Stimulated activated CD8-positive, alpha-beta memory T cell treated with anti-CD3 and anti-CD28 coated beads, Interleukin-7, amount 100 ng/mL, for 48 hours (primary cell): ENCODE measurements at places on chromosomes 5 and 9.

GRCh38 chr9:2134391-2134790 is 119.2 kb downstream of the SMARCA2 start:
- DNase-seq, result no peak

DNA sequence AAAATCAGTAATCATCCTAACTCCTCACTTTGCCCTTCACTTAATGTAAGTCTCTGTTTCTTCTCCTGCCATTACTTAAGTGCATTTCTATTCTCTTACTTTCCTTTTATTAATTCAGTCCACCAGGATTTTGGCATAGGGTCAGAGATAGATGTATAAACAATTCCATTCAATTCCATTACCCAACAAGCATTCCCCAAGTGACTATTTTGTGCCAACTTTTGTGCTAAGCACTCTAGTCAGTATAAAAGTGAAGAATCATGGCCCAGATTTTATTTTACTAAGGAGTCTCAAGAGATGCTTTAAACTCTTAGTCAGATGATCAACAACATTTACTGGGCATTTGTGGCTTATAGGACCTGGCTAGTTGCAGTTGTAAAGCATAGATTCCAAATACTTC is 159.3 kb downstream of the DMAC1 start:
- DNase-seq, result no peak

DNA sequence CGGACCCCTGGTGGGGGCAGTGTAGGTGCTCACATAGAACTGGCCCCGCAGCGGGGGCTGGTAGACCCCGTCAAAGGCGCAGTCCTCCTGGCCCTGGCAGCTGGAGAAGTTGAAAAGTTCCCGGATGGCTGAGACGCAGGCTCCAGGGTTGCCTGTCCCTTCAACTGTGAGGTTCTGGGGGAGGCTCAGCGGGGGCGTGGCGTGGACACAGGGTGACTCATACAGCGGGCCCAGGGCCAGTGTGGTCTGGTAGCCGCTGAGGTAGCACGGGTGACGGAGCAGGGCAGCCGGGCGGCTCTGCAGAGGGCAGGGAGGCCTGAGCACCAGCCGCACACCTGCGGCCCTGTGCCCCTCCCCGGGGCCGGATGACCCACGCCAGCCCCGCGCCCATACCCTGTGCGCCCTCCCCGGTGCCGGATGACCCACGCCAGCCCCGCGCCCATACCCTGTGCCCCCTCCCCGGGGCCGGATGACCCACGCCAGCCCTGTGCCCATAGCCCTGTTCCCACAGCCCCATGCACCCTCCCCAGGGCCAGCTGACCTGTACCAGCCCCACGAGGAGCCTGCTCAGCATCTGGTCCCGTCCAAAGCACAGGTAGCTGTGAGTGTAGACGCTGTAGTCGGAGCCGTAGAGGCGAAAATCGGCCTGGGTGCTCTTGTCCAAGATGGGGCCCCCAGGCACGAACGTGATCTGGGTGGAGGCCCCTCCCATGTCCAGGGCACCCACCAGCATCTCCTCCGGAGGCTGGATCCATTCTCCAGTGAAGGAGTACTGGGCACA is 5.0 kb downstream of the ENTPD8 start:
- no peak for DNase-seq

GRCh38 chr9:21395778-21396717 is 10.8 kb upstream of the IFNA2 start:
- DNase-seq, result peak; percentile 33

GRCh38 chr5:134582281-134582680 is 50.3 kb downstream of the SAR1B start:
- DNase-seq, result no peak

- no peak for DNase-seq
Measured at GRCh38 chr9:22052376-22052945, 43.4 kb upstream of the CDKN2B start.

DNA sequence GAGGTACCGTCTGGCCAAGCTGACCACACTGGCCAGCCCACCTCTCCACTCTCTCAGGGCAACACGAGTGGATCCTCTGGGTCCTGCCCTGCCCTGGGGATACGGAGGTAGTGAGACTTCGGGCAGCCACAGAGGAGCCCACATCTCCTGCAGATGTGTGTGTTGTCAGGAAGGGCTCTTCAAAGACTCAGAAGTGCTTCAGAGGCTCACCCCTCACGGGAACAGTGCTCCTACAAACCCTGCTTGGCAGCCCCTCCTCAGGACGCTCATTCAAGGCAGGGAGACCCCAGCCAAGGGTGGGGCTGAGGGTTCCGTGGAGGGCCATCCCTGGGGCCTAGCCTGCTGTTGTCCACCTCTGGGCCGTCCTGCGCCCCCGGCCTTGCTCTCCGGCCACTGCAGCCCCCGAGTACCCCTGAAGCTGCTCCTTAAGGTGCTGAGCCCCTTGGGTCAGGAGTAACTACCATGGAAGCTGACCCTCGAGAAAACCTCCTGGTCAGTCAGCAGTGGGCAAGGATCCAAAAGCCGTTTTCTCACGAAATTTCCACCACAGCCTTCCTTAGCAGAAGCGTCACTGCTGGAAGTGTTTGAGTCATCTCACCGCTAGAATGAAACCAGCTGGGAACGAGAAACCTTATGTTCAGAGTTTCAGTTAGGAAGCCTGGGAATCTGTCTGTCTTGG is 23.2 kb upstream of the LRRC14B start:
- DNase-seq, result no peak

GRCh38 chr5:122515709-122516431 is 203.8 kb downstream of the SNCAIP start:
- no peak for DNase-seq

DNA sequence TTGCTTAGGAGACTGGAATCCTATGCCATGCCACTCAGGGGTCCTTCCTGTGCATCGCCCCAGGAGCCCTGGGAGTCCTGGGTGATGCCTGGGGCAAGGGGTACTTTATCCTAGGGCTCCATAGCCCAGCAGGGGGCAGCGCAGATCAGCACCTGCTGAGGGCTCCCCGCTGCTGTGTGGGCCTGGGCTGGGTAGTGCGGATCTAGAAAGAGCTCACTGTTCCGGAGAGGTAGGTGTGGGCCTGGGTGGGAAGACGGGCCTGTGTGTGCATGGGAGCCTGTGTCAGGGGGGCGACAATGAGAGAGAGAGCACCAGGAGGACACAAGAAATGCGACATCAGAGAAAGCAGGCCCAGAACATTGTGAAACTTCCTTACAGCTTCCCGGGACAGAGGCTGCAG is 11.4 kb upstream of the DAB2IP start:
- DNase-seq, result no peak
